ENCODE measurements at places on chromosomes 6 and 20. TPM values are rescaled to one million over a fixed set of nuclear protein-coding genes. Genes with fewer than 3 reads are reported as not detected.

GRCh38 chr20:58481481-58482021 is 33.6 kb downstream of the APCDD1L start:
- DNase-seq: no peak

The SAMD5 gene
- 45.9 TPM for total RNA-seq

DNA sequence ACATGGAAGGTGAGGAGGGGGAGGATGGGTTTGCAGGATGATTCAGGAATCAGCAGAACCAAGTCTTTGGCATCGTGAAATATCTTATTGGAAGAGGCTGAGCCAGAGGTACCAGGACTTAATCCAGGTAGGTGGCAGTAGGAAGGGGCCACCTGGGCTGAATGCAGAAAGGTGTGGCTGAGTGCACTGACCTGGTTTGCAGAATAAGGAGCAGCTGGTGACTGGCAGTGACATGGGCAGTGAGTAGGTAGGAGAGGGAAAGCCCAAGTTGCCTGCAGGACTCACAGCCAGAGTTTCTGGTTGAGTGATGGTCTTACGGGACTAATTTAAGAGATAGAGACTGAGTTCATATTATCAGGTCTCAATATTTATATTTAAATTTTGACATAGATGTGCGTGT is 1.1 kb upstream of the PBOV1 start:
- DNase-seq: no peak

The DLGAP4 gene
- 17.2 TPM for total RNA-seq

DNA sequence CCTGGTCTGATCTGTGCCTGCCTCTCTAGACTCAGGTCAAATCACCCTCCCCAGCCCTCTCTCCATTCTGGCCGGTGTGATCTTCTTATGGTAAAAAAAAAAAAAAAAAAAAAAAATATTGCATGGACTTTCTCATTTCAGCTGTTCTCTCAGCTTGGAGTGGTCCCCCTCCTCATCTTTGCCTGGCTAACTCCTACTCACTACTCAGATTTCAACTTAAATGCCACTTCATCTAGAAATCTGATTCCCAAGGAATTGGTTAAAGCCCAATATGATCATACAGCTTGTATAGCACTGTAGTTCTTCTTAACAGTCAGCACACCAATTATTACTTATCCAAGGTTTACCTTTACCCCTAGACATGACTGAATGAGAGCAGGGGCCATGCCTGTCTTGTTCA is 105.9 kb upstream of the CARMIL1 start:
- no peak for DNase-seq

DNA sequence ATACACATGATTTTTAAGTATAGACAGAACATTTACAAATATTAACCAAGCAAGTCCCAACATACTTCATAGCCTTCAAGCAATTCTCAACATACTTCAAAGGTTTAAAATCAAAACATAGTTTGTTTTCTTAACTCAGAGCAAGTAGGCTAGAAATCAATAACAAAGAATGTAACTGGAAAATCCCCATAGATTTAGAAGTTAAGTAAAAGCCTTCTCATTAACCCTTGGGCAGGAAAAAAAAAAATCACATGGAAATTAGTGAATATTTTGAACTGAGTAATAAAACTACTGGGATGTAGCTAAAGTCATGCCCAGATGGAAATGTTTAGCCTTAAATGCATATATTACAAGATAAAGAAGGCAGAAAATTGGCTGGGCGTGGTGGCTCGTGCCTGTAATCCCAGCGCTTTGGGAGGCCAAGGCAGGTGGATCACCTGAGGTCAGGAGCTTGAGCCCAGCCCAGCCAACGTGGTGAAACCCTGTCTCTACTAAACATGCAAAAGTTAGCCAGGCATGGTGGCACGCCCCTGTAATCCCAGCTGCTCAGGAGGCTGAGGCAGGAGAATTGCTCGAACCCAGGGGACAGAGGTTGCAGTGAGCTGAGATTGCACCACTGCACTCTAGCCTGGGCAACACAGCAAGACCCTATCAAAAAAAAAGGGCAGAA is 316.1 kb downstream of the TAF4 start:
- no peak for DNase-seq

Data from urinary bladder (tissue), 4 donors.